T-helper 2 cell treated with Interferon-gamma antibody and Interleukin-4, amounts not matched to agents 100 ng/mL and 5 ng/mL, for 36 hours (primary cell): ENCODE measurements at places on chromosomes 2 and 18. TPM values are rescaled to one million over a fixed set of nuclear protein-coding genes. Genes with fewer than 3 reads are reported as not detected.

Gene PID1
- total RNA-seq, result not detected in 2 replicates

Gene POTEI
- total RNA-seq, result not detected in 2 replicates

Gene ORC4
- 29.1 and 31.3 TPM in 2 replicates for total RNA-seq

Gene CRACDL
- total RNA-seq, result 0.41 and 0.48 TPM in 2 replicates

Gene ABCG8
- total RNA-seq, result 0.09 TPM in 1 of 2 replicates, not detected in the other

Gene ASB18
- total RNA-seq, result not detected in 2 replicates

Gene G6PC2
- total RNA-seq, result not detected in 2 replicates

Gene CNPPD1
- total RNA-seq, result 67.3 and 70.8 TPM in 2 replicates

Gene EIF2AK2
- 56.5 and 59.0 TPM in 2 replicates for total RNA-seq

Gene TFCP2L1
- total RNA-seq, result 0.02 TPM in 2 replicates

Gene ANKRD44
- total RNA-seq, result 214 and 234 TPM in 2 replicates

Gene SLC9A4
- 0.11 and 0.18 TPM in 2 replicates for total RNA-seq

Gene CNDP1
- 0.25 TPM in 1 of 2 replicates, not detected in the other for total RNA-seq

Gene ADCY3
- total RNA-seq, result 71.1 and 73.3 TPM in 2 replicates

Gene CPLX4
- not detected in 2 replicates for total RNA-seq

Gene PDIA6
- total RNA-seq, result 188 and 190 TPM in 2 replicates

Gene DHRS9
- total RNA-seq, result 0.11 TPM in 1 of 2 replicates, not detected in the other

Gene ABCB11
- total RNA-seq, result 0.02 TPM in 1 of 2 replicates, not detected in the other

Gene CYS1
- 0.70 and 0.73 TPM in 2 replicates for total RNA-seq

Gene DES
- total RNA-seq, result not detected in 2 replicates

Gene LAMA1
- total RNA-seq, result not detected in 2 replicates

Gene SNORC
- total RNA-seq, result 1.3 and 1.6 TPM in 2 replicates

Gene FN1
- 0.82 and 1.3 TPM in 2 replicates for total RNA-seq

Gene ALLC
- total RNA-seq, result not detected in 2 replicates

Gene IL36RN
- not detected in 2 replicates for total RNA-seq

Gene SRBD1
- total RNA-seq, result 23.9 and 24.4 TPM in 2 replicates

Gene LIMS3
- total RNA-seq, result 0.20 and 0.66 TPM in 2 replicates

Gene IKZF2
- total RNA-seq, result 8.3 and 8.7 TPM in 2 replicates

Gene STEAP3
- total RNA-seq, result 0.09 and 0.27 TPM in 2 replicates

Gene PLA2R1
- not detected in 2 replicates for total RNA-seq

Gene FKBP1B
- 0.43 and 0.86 TPM in 2 replicates for total RNA-seq

Gene AGAP1
- 1.2 and 1.4 TPM in 2 replicates for total RNA-seq

Gene C2orf78
- not detected in 2 replicates for total RNA-seq

Gene SLC4A5
- total RNA-seq, result 0.86 and 3.1 TPM in 2 replicates

Gene INHA
- not detected in 2 replicates for total RNA-seq

Gene ZNF385B
- total RNA-seq, result not detected in 2 replicates

Gene C2orf81
- total RNA-seq, result 1.0 and 1.5 TPM in 2 replicates

Gene TMEFF2
- total RNA-seq, result not detected in 2 replicates

Gene CABLES1
- total RNA-seq, result 9.7 and 11.9 TPM in 2 replicates

Gene CCDC195
- total RNA-seq, result not detected in 2 replicates

Gene CYP27C1
- not detected in 2 replicates for total RNA-seq

Gene LHCGR
- not detected in 2 replicates for total RNA-seq

Gene CCDC142
- 30.4 and 32.0 TPM in 2 replicates for total RNA-seq

Gene AGXT
- not detected in 2 replicates for total RNA-seq

Gene SULT1C2
- total RNA-seq, result not detected in 2 replicates

Gene SIX2
- not detected in 2 replicates for total RNA-seq

Gene LOXL3
- total RNA-seq, result 1.00 and 1.9 TPM in 2 replicates

Gene CCBE1
- 0.05 TPM in 1 of 2 replicates, not detected in the other for total RNA-seq

Gene GNAL
- 0.39 and 0.41 TPM in 2 replicates for total RNA-seq

Gene NBAS
- 34.1 and 36.0 TPM in 2 replicates for total RNA-seq

Gene C18orf63
- not detected in 2 replicates for total RNA-seq

Gene INHBB
- 0.09 TPM in 1 of 2 replicates, not detected in the other for total RNA-seq

Gene PROC
- total RNA-seq, result not detected in 2 replicates

Gene MAP3K19
- not detected in 2 replicates for total RNA-seq

Gene AOX1
- total RNA-seq, result 0.20 TPM in 1 of 2 replicates, not detected in the other

Gene LPIN2
- 74.4 and 76.1 TPM in 2 replicates for total RNA-seq
